NCI-H2107 (cell line): ENCODE measurements at places on chromosomes 11 and 22.

DNA sequence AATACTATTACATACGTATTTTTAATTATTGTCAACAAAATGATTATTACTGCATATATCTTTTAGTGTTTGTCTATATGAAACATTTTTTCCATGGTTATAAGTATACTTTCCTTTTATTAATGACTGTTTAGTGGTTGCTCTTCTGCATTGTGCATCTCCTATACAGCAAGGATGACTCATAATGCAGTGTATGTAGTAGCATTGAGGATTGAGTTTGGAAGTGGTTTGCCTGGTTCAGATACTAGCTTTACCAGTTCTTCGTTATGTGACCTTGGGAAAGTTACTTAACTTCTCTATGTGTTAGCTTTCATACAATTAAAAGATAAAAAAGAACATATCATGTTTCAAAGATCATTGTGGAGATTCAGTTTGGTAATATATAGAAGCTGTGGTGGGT, 44.1 kb downstream of the CHORDC1 start:
- no peak for DNase-seq

- no peak for DNase-seq
These were observed 86.5 kb downstream of the WNT11 start for GRCh38 chr11:76119779-76120178.

DNA sequence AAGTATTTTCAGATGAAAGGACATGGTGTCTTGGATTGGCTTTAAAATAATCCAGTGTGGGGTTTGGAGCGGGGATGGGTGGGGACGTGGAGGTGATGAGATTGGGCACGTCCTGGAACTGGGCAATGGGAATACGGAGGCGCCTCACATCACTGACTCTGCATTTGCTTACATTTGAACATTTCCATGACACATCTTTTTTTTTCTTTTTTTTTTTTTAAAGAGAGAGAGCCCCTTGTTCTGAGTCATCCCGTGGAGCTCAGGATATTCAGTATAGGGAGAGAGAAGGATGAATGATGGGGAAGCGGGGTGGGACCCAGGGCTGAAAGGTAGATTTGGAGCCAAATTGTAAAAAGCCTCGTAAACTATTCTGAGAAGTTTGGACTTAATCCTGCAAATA, 142.7 kb downstream of the FBXO7 start:
- no peak for DNase-seq

- no peak for DNase-seq
These were observed 78.7 kb upstream of the GRAMD1B start for GRCh38 chr11:123351375-123351774.

- DNase-seq = no peak
These were observed 3.6 kb downstream of the PLA2G6 start for GRCh38 chr22:38177926-38178604.

- no peak for DNase-seq
These were observed 83.7 kb downstream of the EXT2 start for GRCh38 chr11:44179173-44179572.

GRCh38 chr11:116946414-116946813, 109.0 kb upstream of the APOA1 start:
- no peak for DNase-seq

DNA sequence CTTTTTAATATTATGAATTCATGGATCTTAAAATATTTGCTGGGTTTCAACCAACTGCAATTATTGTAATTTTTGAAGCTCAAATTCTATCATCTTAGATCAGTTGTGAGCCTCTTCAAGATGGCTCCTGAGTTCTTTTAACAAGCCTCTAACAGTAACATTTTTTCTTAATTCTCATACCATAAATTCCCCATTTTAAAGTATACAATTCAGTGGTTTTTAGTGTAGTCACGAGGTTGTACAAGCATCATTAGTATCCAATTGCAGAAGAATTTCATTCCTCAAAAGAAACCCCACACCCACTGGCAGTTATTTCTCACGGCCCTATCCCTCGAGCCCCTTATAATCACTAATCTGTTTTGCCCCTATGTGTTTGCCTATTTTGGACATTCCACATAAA, 270.8 kb downstream of the SBF2 start:
- no peak for DNase-seq

DNA sequence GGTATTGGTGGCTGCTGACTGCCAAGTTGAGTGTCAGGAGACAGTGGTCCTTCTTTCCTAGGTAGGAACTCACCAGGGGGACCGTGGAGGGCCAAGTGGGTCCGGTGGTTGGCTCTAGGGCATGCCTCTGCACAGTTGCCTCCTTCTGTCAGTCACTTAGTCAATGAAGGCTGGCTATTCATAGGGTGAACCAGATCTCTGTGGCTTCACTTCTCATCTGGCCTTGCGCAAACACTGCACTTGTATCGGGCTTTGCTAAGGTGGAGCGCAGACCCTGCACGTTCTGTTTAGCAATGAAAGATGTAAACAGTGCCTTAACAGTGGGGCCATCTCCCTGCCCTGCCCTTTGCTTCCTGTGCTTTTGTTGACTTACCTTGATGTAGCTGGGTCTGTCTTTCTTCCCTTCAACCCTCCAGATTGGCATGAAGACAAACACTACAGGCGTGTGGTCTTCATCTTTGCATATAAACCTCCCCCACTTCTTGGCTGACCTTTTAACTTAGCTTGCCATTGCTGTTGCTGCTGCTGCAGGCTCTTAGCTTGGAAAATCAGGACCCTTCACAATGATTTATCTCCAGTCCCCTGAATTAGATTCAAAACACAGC, 6.7 kb upstream of the SORL1-AS1 start:
- DNase-seq = no peak

GRCh38 chr11:84524422-84525051, 1102.6 kb downstream of the DLG2 start:
- no peak for DNase-seq

GRCh38 chr11:59281177-59281576, 68.5 kb upstream of the MPEG1 start:
- no peak for DNase-seq

- DNase-seq = no peak
These were observed 17.0 kb upstream of the KCNJ11 start for GRCh38 chr11:17405232-17406005.

- no peak for DNase-seq
These were observed 17.4 kb upstream of the TMPRSS6 start for GRCh38 chr22:37126882-37127281.

DNA sequence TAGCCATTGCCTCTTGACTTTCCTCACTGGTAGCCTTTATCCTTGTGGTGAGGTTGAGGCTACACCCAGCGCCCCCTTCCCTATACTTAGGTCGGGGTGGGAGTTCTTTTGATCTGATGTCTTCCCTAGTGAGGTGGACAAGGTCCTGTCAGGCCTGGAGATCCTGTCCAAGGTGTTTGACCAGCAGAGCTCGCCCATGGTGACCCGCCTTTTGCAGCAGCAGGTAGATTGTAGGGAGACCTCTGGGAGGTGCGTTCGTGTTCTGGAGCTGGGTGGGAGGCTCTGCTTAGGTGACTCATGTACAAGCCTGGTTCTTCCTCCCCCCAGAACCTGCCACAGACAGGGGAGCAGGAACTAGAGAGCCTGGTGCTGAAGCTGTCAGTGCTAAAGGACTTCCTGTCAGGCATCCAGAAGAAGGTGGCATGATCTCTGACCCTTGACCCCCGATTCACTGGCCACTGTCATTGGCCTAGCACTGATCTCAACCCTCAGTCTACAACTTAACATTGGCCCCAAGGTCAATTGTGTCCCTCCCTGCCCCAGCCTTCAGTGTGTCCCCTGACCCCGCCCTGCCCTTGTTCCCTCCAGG, 4.9 kb downstream of the INPPL1 start:
- no peak for DNase-seq

GRCh38 chr11:60700689-60701468, 1.5 kb downstream of the MS4A8 start:
- peak; percentile 34 for DNase-seq

GRCh38 chr11:126476266-126476924, 120.9 kb downstream of the ST3GAL4 start:
- no peak for DNase-seq

DNA sequence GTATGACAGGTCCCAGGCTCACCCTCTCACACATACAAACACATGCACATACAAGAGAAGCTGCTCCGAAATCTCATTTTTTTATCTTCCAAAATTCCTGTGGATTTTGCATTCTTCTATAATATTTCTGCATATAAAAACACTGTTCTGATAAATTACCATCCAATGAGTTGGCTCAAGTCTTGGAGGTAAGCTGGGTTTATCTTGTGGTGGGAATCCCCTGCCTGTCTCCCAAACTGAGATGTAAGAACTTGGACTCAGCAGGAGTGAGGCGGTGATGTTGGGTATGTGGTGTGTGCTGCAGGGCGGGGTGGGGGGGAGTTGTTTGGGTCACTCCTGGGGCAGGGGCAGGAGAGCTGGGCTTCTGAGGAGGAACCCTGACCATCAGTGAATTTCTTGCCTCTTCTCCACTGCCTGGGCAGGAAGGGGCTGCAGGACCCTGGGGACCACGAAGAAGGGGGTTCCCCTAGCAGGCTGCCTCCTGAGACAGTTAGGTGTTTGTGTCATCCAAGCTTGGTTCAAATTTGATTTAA, 6.8 kb upstream of the P2RY6 start:
- DNase-seq = no peak

- no peak for DNase-seq
These were observed 13.3 kb upstream of the SH3BP1 start for GRCh38 chr22:37626144-37626543.

- no peak for DNase-seq
These were observed 122.8 kb downstream of the HIPK3 start for GRCh38 chr11:33379947-33380346.

- no peak for DNase-seq
These were observed 119.5 kb downstream of the ENTHD1 start for GRCh38 chr22:39773976-39774539.
